ENCODE measurements at places on chromosomes 3 and 15. TPM values are rescaled to one million over a fixed set of nuclear protein-coding genes. Genes with fewer than 3 reads are reported as not detected.

- H3K4me1 ChIP-seq: peaks cover 11% of the 10 kb centered on the region
- H3K27me3 ChIP-seq: no peaks in the 10 kb centered on the region
- DNase-seq: no peak
- peaks cover 53% of the 10 kb centered on the region for H3K36me3 ChIP-seq
Observed at GRCh38 chr3:131480116-131480515, 22.7 kb downstream of the MRPL3 start.

CLDN16 gene
- not detected for total RNA-seq

DNA sequence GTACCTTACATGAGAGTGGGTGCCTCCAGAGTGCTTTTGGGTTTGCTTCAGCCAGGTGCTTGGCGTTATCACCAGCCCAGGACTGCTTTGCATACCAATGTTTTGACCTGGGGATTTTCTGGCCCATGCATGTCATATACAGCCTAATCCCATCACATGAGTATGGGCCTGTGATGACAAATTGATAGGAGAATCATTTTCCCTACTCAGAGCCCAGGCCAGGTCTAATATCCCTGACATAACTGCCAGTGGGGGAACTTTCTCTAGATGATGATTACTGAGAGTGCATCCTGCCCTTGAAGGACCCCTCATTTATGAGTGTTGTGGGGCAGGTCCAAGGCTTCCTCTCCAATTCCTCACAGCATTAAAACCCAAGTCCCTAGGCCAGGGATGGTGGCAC is 197.5 kb upstream of the LYSMD4 start:
- DNase-seq: no peak
- no peak overlapping the region for H3K4me3 ChIP-seq
- no peaks in the 10 kb centered on the region for H3K27me3 ChIP-seq

GRCh38 chr3:160685144-160685766 is 8.3 kb downstream of the ARL14 start:
- H3K4me1 ChIP-seq: no peaks in the 10 kb centered on the region
- H3K27ac ChIP-seq: no peak overlapping the region
- H3K36me3 ChIP-seq: no peaks in the 10 kb centered on the region

DNA sequence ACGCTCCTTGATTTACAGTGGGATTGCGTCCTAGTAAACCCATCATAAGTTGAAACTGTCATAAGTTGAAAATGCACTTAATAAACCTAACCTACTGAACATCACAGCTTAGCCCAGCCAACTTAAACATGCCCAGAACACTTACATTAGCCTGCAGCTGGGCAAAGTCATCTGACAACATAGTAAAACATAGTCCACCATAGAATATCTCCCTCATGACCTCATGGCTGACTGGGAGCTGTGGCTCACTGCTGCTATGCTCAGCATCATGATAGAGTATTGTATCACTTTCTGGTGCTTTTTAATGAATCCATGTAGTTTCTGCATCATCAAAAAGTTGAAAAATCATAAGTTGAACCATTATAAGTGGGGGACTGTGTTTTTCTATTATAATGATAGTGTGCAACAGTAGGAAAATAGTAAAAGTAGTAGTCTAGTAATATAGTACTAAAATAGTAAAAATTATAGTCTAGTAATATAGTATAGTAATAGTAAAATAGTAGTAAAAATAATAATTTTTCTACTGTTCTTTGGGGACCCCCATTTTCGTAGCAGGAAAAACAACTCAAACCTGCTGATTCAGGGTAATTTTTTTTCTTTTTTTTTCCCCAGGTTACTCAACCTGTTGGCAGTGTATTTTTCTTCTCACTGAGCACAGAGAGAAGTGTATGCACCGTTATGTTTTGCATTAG is 233.5 kb downstream of the MYRIP start:
- H3K4me3 ChIP-seq: no peak overlapping the region
- no peak for DNase-seq
- peaks cover 20% of the 10 kb centered on the region for H3K36me3 ChIP-seq
- peaks cover 13% of the 10 kb centered on the region for H3K4me1 ChIP-seq
- H3K27ac ChIP-seq: peak overlapping the region; percentile 16
- no peaks in the 10 kb centered on the region for H3K27me3 ChIP-seq

DNA sequence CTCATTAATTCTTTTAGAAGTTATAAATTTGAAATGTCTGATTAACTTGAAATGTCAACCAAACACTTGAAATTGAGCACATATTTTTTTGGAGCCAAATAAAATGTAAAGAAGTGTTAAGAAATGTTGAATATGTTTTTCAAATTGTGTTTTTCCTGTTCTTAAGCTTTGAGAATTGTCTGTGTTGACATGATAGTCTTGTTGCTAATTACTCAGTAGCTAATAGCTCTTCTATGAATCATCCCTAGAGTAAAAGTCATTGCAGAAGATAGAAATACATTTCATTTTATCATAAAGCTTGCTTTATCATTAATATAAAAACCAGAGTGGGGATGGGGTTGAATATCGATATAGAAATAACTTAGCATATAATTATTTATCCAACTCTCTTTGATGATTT is 41.9 kb upstream of the ABHD10 start:
- 0 out of 2 replicates have a peak, but pooled peaks cover 3% of the 10 kb centered on the region for H3K4me1 ChIP-seq
- H3K4me3 ChIP-seq: no peak overlapping the region
- no peaks in the 10 kb centered on the region for H3K36me3 ChIP-seq
- no peak for DNase-seq

GRCh38 chr3:193728429-193729087 is 135.6 kb downstream of the OPA1 start:
- H3K4me1 ChIP-seq: no peaks in the 10 kb centered on the region
- H3K36me3 ChIP-seq: no peaks in the 10 kb centered on the region
- no peaks in the 10 kb centered on the region for H3K27me3 ChIP-seq
- H3K27ac ChIP-seq: no peak overlapping the region

DNA sequence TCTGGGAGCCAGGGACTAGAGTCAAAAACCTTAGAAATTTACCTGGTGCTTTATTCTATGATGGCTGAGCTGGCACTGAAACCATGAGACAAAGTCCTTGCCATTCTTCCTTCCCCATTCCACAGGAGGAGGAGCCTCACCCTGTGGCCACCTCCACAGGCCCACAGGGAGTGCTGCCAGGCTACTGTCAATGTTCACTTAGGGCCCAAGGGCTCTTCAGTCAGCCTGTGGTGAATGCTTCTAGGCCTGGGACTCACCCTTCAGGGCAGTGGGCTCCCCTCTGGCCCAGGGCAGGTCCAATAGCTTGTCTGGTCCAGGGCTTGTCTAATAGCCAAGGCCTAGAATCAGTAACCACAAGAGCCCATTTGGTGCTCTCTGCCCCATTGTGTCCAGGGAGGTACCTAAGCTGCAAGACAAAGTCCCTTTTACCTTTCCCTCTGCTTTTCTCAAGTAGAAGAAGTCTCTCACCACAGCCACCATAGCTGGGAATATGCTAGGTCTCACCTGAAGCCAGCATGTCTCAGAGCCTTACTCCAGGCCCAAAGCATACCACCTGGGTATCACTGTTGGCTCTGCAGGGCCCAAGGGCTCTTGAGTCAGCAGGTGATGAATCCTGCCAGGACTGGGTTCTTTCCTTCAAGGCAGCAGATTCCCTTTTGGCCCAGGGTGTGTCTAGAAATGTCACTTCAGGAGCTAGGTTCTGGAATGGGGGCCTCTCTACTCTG is 61.8 kb upstream of the CHRNB4 start:
- H3K4me1 ChIP-seq: no peaks in the 10 kb centered on the region
- no peaks in the 10 kb centered on the region for H3K36me3 ChIP-seq
- DNase-seq: no peak
- H3K27ac ChIP-seq: no peak overlapping the region

GRCh38 chr3:2774481-2775249 is 335.5 kb downstream of the IL5RA start:
- no peak overlapping the region for H3K4me3 ChIP-seq
- H3K27ac ChIP-seq: no peak overlapping the region
- H3K4me1 ChIP-seq: peaks cover 12% of the 10 kb centered on the region
- no peaks in the 10 kb centered on the region for H3K27me3 ChIP-seq
- no peaks in the 10 kb centered on the region for H3K36me3 ChIP-seq

CLDN18 gene
- not detected for total RNA-seq

C3orf85 gene
- not detected for total RNA-seq

All from Karpas-422 (cell line).